Stimulated activated CD4-positive, alpha-beta T cell treated with anti-CD3 and anti-CD28 coated beads, TNF-alpha, amount 100 ng/mL, for 4 hours (primary cell): ENCODE measurements at places on chromosomes 4 and X.

GRCh38 chr4:184280591-184281071 is 63.0 kb upstream of the ENPP6 start:
- DNase-seq = no peak

DNA sequence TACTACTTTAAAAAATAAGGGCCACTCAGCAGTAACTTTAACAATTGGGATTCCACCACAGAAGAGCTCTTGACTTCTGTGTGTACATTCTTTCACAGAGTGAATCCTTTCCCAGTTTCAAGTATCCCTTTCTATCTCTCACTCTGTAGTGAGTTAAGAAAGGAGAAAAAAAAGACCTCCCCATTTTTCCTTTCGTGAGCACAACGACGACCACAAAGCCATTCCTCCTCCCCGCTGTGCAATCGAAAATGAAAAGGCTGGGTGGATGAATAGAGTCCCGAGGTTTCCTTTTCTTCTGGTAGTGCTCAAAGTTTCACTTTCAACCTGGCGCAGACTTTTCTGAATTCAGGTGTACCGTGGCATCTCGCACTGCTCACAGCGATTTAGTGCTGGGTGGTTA is 58.0 kb downstream of the TAB3 start:
- DNase-seq = no peak

GRCh38 chr4:94171616-94172015 is 36.0 kb upstream of the SMARCAD1 start:
- no peak for DNase-seq

DNA sequence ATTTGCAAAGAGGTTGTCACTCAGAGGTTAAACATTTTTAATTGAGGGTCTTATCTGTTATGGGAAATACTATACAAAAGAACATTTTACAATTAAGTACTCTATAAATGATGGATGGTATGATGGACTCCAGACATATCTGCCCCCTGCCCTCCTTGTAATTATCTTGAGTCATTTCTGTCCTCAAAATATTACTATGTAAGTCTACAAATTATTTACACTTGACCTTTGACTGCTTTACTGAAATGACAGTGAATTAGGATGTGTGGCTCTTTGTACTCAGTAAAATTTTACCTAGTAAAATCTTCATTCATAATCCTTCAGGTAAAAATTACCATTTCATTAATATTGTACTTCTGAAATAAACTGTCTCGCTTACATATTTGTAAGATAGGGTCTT is 46.5 kb downstream of the USP9X start:
- DNase-seq = no peak

- DNase-seq = no peak
These were observed 118.0 kb upstream of the GLRA2 start for GRCh38 chrX:14411326-14411725.

GRCh38 chr4:122635205-122635604 is 14.3 kb upstream of the IL21 start:
- no peak for DNase-seq

DNA sequence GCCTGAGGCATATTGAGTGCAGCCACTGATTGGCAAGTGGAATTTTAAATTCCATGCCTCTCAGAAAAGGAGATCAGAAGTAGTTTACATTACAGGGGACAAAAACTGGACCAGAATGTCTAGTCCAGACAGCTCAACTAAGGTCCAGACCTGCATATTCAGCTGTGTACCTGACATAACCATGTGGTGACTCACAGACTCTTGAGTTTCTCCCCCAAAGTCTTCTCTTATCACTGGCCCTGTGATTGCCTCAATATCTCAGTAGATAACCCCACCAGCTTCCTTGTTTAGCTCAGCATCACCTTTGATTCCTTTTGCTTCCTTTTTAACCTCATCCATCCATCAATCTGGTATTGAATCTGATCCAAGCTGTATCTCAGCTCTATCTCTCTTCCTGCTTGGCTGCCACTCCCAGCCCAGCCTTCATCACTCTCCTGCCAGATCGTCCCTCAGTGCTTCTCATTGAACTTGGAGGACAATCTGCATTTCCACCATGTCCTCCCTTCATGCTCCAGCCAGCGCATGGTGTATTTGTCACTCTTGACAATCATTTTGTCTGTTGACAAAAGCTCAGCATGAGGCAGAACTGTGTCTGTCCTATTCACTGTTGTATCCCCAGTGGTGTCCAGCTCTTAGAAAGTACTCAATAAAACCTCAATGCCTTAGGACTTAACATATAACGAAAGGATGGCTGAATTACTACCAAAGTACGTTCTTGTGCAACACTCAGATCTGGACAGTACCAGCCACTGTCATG is 27.8 kb upstream of the SLC2A9 start:
- no peak for DNase-seq

GRCh38 chr4:6983544-6984142 is 59.5 kb upstream of the TADA2B start:
- no peak for DNase-seq

GRCh38 chr4:137794764-137795254 is 262.5 kb upstream of the PCDH18 start:
- DNase-seq = no peak

DNA sequence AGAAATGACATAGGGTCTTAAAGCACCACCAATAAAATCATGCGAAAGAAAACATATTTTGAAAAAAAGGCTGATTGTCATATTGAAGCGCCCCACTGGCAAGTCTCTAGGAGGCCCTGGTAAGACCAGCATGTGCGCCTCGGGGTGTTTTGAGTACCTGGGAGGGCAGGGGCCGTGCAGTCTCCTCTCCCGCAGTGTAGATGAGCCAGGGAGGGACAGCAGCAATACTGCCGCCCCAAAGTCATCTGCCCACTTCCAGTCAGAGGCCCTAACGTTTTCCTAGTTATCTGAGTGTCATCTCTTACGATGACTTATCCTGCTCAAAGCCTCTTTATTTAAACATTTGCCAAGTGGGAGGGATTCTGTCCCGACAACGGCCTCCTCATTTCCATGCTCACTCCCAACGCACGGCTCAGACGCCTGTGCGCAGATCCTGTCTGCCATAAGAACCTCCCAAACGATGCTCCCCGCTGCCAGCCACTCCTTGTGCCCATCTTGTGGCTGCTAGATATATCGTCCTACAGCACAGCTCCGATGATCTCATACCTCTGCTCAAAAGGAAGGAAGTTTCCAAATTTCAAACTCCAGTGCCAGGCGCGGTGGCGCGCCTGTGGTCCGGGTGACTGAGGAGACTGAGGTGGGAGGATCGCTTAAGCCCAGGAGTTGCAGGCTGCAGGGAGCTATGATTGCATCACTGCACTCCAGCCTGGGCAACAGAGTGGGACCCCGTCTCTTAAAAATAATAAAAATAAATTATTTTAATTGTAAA is 17.2 kb upstream of the SCRG1 start:
- DNase-seq = no peak
